AG09309 (cell line): ENCODE measurements at places on chromosomes 6 and 20.

- no peak for DNase-seq
Measured at GRCh38 chr6:122412001-122412400, 12.5 kb downstream of the HSF2 start.

- no peak for DNase-seq
Measured at GRCh38 chr6:3068329-3069214, at the start of gene RIPK1. Gene RIPK1 (plus strand): TSS chr6:3068494. CDS start chr6:3076824, 8,330 bp downstream.

- DNase-seq = no peak
Measured at GRCh38 chr6:54426995-54427394, 118.8 kb downstream of the TINAG start.

DNA sequence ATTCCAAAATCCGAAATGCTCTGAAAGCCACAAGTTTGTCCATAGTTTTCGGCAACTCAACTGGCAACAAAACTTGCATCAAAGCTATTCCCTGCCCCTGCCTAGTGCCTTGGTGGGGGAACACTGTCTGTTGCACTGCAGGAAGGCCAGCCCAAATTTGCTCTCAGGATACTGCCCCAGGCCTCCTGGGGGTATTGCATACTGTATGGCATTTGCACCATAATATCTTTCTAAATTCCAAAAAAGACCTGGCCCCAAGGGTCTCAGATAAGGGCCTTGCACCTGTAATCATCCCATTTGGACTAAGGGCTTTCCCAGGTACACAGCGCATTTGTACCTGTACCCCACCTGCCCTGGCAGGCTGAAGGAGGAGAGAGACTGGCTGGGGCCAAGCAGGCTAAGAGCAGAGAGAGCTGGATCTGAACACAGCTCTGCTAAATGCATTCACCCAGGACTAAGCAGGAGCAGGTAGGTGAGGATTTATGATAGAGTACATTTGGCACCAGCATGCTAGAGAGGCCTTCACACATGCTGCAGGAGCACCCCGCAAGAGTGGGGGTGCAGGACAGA lies 4.0 kb upstream of the GRM4 start:
- DNase-seq = no peak

DNA sequence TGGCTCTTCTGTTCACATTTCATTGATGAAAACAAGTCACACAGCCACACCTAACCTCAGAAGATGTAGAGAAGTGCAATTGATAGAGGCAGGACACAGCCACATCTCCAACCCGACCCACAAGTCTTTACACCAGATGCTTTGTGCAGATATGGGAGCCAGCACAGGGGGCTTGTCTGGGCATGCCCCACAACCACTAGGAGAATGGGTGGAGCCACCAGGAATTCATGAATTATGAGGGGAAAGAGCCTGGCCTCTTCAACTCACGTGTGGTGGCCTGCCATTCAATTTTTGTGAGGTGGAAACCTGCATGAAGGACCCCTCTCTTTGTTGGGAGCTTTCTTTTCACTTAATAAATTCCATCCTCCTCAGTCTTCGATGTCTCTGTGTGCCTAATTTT lies 79.1 kb downstream of the OGFRL1 start:
- no peak for DNase-seq

DNA sequence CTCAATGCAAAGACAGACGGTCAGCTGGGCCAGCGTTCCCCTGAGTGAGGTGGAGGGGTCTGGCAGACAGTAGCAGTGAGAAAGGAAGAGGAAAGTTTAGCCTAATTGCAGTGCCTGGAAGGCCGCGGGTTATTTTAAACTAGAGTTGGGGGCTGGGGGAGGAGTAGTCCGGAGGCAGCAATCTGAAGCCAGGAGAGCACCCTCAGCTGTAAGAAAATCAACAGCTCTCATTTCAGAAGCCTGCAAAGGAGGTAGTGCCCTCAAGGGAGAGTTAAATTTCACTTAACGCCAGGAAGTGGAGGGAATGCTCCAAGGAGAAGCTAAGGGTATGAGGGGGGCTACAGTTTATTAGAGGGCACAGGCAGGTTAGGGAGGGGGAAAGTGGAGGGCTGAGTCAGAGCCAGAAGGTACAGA lies 26.9 kb downstream of the RING1 start:
- DNase-seq = no peak

DNA sequence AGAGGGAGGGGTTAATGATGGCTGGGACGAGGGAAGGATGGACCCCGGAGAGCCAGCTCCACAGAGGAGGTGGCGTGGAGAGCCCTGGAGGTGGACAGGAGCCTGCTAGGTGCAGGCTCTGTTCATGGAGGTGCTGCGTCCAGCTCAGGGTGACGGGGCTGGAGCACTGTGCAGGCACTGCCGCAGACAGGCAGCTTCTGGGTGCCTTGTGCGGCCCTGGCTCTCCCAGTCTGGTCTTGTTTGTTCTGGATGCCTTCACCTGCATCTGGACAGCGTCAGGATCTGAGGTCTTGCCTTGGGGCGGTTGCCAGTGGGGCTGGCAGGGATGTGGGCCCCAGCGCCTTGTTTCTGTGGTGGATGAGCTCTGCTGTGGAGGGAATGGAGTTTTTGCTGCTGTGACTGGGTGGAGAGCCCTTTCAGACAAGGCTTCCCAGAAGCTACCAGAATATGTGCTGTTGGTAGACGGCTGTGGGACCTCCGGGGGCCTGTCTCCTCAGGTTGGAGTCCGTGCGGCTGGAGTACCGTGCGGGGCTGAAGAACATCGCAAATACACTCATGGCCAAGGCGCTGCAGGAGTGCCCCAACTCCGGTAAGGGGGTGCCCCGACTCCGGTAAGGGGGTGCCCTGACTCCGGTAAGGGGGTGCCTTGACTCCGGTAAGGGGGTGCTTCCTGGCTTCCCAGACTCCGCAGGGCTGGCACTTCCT lies 7.8 kb upstream of the C20orf204 start:
- DNase-seq = no peak

GRCh38 chr6:166206066-166206465 lies 38.4 kb upstream of the TBXT start:
- no peak for DNase-seq

GRCh38 chr20:38355161-38356012 lies 9.1 kb downstream of the LBP start:
- DNase-seq = no peak

DNA sequence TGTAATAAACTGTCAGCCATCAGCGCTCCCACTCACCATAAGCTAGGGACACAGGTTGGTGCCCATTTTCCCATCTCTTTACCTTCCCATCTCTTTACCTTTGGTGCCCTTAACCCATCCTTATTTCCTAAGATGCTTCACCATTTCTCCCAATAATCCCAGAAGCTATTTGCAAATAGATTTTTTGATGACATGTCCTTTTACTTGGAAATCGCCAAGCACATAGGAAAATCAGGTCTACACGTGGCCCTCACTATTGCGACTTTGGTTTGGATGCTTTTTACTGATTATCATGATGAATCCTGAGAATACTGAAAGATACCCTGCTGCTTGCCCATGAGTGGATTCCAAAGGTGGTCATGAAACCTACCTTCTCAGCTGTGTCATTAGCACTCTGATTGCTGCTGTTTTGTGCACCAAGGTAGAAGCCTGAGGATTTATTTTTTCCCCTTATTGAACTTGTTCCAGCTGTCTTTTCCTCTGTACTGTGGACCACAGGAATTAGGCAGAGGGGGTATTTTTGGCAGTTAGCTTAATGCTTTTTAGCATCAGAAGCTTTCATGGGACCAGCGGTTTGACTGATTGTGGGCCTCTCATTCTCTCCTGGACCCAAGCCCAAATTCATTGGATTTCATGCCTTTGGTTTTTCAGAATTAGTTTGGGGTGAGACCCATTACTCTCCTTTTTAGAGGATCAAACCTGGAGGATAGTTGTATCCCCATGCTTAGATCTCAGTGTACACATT lies 229.6 kb upstream of the RIN2 start:
- no peak for DNase-seq

DNA sequence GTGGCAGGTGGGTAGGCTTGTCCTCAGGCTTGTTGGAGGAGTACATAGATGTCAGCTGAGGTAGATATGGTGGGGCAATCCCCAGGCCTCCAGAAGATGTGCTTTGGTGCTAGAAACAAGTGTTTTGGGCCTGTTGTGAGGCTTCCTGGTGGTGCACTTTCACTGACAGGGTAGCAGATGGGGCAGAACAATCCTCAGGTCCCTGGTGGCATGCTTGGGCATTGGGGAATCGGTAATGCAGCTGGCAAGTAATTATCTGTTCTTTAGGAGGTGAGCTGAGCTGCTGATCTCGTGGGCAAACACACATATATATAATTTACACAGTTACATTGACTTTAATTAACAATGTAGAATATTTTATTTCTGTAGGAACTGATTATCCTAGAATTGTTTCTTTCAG lies 458.7 kb downstream of the BMP2 start:
- DNase-seq = no peak

- peak; percentile 79 for DNase-seq
Measured at GRCh38 chr6:15260099-15260821, 14.4 kb downstream of the JARID2 start.

- DNase-seq = no peak
Measured at GRCh38 chr20:59723607-59724456, 119.5 kb downstream of the PHACTR3 start.

DNA sequence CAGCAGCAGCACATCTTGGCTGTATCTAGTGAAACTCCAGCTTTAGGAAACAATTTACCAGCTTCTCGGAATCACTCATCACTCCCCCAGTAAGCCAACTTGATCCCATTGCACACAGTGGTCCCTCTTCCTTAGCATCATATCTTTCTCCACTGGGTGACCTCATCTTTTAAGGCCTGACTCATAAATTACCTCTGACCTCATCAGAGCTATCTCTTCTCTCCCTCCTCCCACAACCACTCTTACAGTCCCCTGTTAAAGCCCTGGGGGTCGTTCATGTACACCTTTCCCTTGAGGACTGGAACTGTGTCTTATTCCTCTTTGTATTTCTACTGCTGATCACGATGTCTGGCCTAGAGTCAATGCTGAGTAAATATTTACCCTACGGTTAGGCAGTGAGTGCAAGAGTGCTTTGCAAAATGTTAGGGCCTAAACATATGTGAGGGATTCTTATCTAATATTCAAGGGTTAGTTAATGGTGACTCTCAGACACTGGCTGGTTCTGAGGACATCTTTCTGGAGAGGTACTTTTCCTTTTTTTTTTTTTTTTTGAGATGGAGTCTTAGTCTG lies 187.2 kb downstream of the LRFN2 start:
- DNase-seq = no peak

DNA sequence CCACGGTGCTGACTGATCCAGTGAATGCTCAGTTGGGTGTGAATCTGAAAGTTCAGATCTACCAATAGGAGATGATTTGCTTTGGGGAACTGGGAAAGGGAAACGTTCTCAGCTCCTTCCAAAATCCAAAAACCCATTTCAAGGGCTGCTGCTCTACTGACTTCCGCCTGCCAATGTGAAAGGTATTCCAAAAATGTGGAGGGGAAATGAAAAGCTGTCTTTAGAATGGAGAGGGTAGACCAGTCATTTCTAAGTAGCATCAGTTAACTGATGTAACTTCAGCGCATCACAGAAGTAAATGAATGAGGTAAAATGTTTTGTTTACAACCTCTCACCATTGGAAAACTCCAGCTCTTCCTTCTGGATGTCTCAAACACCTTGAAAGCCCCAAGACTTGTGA lies 19.6 kb upstream of the EYA2 start:
- no peak for DNase-seq

DNA sequence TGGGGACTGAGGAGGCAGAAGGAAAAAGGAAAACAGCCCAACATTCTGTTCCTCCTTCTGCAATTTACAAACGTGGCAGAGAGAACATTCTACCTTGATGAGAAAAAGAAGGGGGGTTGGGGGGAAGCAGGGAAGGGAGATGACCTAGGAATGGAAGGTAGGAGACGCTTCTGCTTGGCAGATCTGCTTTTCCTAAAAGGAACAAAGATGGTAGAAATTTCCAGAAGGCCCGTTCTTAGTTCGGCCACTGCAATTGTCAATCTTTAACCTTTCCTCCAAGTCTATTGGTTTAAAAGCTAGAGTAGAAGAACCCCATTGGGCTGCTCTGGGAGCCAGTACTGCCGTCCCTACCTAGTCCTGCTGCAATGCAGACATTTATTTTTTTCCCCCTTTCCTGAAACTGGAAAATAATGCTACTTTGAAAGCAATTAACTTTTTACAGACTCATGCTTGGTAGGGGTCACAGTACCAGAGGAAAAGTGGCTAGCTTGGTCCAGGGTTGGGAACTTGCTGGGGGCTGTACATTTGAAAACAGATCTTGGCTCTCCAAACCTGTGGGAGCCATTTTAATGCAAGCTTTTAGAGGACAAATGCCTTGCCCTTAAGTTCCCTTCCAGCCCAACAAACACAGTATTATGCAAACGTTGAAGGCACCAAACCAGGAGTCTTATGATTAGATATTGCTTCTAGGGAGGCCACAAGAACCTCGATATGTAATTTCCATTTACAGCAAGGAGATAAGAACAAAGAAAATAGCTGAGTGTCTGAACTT lies 2.6 kb downstream of the ZMYND8 start:
- DNase-seq = no peak

GRCh38 chr6:54598787-54599313 lies 247.7 kb upstream of the FAM83B start:
- DNase-seq = peak; percentile 32

- no peak for DNase-seq
Measured at GRCh38 chr20:62332421-62332820, 29.6 kb downstream of the ADRM1 start.

GRCh38 chr20:37393196-37393862 lies 47.4 kb downstream of the SRC start:
- DNase-seq = no peak

DNA sequence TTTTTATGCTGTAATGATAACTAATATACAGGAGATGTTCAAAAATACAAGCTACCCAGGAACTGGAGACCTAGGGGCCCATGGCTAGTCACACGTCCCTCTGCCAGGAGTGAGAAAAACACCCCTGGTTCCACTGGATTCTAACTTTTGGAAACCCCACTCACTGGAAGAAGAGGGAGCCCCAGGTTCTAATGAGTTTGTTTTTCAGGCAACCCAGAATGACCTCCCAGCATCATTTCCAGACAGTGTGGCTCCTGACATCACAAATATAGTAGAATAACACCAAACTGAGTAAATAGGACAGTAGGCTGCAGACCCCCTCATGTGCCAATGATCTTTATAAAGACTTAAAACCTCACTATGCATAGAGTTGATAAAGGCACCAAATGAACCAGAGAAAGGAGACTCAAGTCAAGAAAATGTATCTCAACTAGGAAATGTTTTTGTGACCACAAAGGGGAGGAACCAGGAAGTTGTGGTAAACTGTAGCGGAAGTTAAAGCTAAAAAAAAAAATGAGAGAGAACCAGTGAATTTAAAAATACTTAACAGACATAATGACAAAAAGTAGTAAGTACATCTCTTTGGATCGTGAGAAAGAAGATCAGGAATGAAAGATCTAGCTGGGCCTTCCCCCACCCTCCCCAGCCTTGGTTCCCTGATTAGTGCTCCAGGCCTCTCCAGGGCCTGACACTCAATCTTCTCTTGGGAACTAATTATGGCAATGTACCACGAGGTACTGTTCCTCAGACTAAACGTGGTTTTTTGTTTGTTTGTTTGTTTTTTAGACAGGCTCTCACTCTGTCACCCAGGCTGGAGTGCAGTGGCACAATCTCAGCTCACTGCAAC lies 19.8 kb downstream of the HLA-E start:
- DNase-seq = no peak

- no peak for DNase-seq
Measured at GRCh38 chr6:116088946-116089345, 11.7 kb upstream of the NT5DC1 start.
